NCI-H1105 (cell line): ENCODE measurements at places on chromosomes 5 and 9.

- peak; percentile 51 for DNase-seq
These were observed 147.7 kb downstream of the BARX1 start for GRCh38 chr9:93807166-93808074.

DNA sequence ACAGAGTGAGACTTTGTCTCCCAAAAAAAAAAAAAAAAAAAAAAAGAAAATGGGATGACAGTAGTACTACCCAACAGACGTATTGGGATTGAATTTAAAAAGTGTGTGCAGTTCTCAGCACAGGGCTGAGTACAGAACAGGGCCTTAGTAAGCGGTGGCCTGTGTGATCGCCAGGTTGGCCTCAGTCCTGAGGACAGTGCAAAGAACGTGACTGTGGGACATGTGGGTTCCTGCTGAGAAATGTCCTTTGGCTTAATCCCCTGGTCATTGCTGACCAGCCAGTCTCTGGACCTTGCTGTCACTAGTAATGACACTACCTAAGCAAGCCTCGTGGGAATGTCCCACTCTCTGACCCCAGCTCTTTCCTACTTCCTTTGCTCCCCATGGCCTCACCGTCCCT is 13.3 kb downstream of the GTF3C5 start:
- no peak for DNase-seq

GRCh38 chr5:97418462-97418861 is 235.4 kb upstream of the RIOK2 start:
- no peak for DNase-seq

GRCh38 chr5:116071211-116071610 is 13.6 kb upstream of the COMMD10 start:
- DNase-seq, result no peak

DNA sequence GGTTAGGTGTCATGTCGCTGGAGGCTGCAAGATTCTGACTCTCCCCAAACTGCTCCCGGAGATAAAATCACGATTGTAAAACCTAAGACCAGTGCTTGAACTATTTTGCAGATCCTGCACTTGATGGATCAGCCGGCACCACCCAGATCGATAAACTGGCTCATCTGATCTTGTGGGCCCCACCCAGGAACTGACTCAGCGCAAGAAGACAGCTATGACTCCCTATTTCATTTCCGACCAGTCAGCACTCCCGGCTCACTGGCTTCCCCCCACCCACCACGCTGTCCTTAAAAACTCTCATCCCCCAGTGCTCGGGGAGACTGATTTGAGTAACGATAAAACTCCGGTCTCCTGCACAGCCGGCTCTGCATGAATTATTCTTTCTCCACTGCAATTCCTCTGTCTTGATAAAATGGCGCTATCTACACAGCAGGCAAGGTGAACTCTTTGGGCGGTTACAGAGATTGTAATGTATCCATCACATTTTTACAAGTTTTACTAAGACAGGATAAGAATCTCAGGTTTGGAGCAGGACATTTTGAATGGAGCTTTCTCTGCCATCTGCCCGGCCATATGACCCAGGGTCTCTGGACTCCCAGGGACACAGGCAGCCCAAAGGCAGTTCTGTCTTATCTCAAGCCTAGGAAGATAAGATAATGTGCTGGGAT is 10.6 kb upstream of the PPP1R26 start:
- no peak for DNase-seq

DNA sequence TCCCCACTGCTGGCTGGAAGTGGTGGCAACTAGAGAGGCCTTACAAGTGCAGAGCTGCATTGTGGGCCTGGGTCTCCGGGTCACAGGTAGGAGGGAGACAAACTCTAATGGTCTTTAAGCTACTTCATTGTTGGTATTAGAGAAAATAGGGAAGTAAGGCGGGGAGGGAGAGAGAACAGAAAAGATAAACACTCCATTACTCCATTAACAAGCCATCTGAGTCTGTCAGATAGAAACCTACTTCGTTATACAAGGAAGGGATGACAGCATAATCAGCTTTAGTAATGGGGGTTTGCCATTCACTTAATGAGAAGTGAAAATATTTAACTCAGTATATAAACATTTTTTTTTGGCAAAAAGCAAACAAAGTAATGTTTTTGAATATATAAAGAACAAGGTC is 107.4 kb downstream of the TLE1 start:
- no peak for DNase-seq

GRCh38 chr9:6024035-6024554 is 8.7 kb upstream of the RANBP6 start:
- no peak for DNase-seq

DNA sequence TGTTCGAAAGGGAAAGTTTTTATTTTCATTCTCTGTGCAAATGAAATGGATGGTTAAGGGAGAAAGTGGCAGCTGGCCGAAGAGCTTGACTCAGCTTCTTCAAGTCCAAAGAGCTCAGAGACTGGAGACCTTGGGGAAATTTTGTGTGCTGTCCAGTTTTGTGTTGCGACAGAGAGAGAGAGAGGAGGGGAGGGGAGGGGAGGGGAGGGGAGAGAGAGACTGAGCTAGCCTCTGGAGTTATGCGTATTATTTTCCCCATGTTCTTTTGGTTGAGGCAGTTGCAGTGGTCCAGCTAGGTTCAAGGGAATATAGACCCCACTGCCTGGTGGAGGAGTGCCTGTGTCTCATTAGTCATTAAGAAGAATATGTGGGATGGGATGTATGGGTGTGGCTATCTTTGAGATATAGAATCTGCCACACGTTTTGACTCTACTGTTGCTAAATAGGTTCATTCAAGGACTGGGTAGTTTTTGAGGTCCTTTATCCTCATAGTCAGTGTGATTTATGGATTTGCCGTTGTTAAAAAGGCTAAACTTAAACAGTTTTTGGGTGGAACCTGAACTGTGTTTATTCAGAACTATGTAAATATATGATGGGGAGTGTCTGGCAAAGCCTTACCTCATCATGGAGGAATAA is 69.7 kb downstream of the ARHGAP26 start:
- DNase-seq, result no peak

DNA sequence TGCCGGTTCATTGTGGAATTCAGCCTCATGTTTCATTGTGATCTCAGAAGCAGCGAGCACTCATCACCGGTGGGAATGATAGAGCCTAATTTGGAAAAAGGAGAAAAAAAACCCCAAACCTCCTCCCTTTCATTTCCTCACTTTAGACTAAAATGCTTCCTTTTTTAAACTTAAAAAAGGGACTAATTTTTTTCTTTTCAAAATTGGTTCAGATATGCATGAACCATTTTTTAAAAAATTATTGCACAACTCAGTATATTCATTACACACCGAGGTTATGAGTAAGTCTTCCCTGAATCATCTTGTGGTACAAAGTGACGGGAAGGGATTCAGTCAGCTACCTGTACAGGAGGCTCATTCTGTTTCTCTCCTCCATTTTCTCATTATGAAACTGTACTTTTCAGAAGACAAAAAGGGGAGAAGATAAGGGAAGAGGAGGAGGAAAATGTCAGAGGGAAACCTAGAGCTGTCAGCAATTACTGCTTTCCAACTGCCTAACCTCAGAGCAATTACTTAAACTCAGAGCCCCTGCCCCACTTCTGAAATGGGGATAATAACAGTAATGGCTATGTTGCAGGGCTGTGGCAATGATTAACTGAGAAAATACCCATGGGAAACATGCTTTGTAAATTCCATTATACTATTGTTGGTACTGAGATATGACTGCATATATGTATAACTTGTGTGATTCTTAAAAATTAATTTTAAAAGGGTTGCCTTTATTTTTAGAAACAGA is 24.0 kb downstream of the GALNT10 start:
- DNase-seq, result no peak

DNA sequence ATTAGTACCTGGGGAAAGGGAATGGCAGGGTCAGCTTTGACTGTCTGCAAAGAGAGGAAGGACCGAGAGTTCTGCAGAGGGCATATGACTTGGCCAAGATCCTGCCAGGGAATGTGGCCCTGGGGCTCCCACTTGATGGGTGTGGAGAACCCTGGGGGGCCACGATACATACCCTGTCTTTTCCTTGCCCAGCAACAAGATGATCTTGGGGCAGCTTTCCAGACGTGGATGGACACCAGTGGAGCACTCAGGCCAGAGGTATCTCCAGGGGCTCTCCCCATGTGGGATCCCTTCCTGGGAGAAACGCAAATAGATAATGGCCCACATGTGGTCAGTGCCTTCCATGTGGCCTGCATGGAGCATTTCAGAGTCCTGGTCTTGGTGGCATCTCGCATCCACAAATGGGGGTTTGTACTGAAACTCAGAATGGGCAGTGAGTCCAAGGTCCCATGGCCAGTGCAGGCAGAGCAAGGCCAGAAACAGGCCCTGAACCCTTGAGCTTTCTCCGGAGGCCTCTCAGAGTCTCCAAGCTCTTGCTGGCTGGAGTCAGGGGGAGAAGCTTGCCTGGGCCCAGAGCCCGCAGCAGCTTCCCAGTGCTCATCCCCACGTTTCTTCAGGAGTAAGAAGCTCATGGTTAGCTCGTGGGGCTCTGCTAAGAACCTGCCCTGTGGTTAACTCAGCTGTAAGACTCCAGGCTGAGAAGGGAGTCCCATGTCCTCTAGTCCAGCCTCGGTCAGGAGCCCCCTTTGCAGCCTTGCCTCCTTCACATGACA is 18.3 kb upstream of the ORM1 start:
- DNase-seq, result no peak

DNA sequence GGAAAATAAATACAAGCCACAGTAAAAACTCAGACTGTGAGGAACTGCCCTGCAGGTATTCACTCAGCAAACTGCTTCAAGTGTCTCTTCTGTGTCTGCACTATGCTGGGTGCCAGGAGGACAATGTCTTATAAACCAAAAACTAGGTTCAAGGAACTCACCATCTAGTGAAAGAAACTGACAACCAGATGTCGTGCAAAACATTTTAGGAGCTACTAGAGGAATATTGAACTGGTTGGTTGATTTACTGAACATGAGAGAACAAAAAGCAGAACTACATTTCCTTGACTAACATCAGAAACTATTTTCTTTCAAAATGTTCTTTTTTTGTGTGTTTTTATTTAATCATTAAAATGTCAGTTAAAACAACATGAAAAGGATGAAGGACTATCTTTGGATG is 35.2 kb downstream of the ZNF366 start:
- no peak for DNase-seq

- no peak for DNase-seq
These were observed 3.7 kb downstream of the ACTL7B start for GRCh38 chr9:108852079-108852478.

DNA sequence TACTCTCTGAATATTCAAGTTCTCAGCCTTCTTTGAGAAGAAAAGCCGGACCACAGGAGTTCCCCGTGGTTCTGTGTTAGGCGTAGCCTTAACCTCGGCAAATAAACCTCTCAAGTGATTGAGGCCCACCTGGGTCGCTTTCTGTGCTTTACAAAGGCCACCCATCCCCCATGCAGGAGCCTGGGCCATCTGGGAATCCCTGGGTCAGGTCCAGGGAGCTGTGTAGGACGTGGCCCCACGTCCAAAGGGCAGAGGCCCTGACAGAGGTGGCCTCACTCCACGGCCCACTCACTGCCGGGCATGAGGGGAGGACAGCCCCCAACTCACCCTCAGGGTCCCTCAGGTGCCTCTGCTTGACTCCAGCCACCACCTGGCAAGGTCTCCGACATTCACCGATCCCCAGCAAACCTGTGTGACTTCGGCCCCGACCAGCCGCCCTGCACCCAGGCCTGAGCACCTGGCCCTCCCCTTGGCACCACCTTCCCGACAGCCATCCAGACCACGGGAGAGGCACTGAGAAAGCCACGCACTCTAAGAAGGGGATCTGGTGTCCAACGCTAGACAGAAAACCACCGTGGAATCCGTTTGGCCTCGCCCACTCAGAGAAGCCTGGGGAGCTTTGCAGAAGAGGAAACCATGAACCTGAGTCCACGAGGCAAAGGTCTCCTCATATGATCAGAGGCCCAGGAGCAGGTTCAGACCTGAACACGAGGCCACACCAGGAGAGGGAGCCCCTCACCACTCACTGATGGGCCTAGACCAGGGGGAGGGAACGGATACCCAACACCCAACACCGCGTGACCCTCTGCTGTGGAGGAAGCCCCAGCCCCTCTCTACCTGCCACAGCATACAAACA is 4.5 kb downstream of the SLC12A7 start:
- no peak for DNase-seq

DNA sequence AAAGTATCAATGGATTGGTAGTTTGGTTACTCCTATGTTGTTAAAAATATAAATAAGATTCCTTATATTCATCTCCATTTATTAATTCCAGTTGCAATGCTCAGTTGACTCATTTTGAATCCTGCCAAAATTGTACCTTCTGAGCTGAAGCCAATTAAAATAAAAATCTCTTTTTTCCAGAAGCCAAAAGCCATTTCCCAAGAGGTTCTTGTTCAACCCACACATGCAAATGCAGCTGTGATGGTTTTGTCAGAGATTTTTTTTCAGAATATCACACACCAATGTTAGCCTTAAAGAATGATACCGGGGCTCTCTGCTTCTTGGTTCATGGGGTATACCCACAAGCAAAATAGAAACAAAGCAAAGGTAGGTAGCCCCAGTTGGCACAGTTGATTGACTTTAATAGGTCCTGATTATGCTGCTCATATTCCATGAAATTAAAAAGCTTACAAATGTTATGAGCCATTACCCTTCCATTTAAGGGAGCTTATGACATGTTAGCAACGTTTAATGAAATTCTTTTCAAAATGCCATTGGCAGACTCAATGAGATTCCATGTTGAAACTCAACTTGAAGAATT is 208.0 kb downstream of the SGCD start:
- DNase-seq, result no peak

- no peak for DNase-seq
These were observed 47.5 kb downstream of the DBH start for GRCh38 chr9:133683586-133684120.

DNA sequence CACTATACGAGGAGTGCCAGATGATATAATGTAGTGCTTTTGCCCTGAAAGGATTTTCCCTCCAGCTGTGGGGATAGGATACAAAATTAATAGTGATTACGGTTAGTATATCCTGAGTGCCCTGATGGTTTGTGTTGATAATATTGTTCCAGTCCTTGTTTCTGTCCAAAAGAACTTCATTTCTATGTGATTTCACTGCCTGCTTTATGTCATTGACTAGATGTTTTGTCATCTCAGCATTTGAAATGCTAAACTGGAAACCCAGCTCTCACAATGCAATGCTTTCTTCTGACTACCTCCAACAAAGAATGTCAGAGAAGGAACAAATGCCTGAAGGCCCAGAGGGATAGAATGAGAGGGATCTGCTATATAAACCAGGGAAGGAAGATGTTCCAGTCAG is 177.8 kb downstream of the NIPBL start:
- no peak for DNase-seq
